ENCODE measurements at places on chromosomes 3 and 15.

DNA sequence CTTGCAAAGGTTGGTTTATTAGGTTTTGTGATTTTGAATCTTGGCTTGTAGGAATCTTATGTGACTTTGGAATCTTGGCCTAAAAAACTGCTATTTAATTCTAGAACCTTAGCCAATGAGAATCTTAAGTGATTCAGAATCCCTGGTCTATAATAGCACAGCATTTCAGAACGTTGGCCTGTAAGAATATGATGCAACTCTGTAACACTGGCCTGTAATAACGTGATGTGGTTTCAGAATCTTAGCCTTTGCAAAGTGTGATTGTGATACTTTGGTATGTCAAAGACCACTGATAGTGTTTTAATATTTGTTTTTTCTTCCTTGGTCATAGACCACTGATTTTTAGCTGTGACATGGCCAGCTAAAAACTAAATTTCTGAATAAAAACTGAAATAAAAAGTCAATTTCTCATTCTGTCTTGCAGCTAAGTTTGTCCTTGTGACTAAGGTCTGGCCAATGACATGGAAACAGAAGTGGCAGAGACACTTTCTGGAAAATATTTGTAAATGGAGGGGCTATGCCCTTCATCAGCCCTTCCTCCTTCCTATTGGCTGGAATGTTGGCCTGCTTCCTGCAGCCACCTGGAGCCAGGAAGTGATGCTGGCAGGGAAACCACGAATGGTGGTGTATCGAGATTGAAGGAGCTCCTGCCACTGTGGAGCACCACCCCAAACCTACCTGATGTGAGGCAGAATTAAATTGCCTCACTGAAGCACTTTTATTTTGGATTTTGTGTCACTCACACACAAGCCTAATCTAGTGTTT lies 42.3 kb upstream of the CORO2B start:
- no peak for DNase-seq

DNA sequence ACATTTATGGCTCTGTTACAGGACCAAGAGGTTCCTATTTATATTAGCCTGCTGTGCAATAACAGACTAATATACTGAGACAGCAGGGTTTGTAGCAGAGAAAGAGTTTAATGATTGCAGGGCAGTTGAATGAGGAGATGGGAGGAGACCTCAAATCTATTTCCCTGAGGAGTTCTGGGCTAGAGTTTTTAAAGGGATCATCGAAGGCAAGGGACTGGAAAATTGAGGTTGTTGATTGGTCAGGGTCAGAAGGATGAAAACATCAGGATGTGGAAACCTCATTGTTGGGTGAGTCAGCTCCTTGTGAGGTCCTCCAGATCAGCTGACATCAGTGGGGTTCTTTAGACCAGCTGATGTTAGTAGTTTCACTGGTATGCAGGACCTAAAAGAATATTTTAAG lies 60.6 kb upstream of the GOLGA8B start:
- DNase-seq = no peak

GRCh38 chr3:127822682-127823425 lies 539 bp upstream of the MGLL start:
- peak; percentile 32 for DNase-seq

- no peak for DNase-seq
Measured at GRCh38 chr3:111385971-111386495, 156.0 kb upstream of the CD96 start.

GRCh38 chr3:3744826-3745225 lies 54.4 kb upstream of the LRRN1 start:
- no peak for DNase-seq

DNA sequence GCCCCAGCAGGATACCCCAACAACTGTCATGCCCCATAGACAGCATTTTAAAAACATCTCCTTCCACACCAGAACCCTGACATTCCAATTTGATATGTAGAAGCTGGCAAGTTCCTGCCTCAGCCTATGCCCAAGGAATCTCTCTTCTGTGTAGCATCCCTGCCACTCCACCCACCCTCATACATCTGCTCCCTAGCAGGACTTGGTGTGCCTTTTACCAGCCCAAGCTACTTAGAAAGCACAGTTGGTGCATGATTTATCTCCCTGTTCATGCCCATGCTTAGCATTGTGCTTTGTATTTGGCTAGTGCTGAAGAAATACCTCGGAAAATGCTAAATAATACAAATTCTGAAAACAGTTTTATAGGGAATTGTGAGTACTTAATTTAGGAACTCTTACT lies 236.9 kb upstream of the HES1 start:
- no peak for DNase-seq

- DNase-seq = no peak
Measured at GRCh38 chr3:183875411-183875810, 9.3 kb downstream of the PARL start.

DNA sequence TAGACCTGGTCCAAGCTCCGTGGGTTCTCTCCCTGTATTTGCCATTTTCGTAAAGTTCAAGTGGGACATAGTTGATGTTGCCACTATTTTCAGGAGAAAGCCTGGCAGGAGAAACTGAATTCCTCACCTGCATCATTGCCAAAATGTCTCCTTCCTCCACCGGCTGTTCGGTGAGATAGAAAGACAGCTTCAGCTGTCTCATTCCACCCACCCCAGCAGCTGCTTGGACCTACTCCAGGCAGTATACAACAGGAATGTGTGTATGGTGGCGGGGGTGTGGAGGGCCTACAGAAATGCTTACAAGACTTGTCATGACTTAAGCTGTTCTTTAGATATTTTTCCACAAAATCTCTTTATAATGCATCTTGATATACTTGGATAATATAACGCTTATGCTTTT lies 132.7 kb upstream of the RAP2B start:
- no peak for DNase-seq

GRCh38 chr3:179613807-179614206 lies 9.2 kb downstream of the NDUFB5 start:
- DNase-seq = no peak

DNA sequence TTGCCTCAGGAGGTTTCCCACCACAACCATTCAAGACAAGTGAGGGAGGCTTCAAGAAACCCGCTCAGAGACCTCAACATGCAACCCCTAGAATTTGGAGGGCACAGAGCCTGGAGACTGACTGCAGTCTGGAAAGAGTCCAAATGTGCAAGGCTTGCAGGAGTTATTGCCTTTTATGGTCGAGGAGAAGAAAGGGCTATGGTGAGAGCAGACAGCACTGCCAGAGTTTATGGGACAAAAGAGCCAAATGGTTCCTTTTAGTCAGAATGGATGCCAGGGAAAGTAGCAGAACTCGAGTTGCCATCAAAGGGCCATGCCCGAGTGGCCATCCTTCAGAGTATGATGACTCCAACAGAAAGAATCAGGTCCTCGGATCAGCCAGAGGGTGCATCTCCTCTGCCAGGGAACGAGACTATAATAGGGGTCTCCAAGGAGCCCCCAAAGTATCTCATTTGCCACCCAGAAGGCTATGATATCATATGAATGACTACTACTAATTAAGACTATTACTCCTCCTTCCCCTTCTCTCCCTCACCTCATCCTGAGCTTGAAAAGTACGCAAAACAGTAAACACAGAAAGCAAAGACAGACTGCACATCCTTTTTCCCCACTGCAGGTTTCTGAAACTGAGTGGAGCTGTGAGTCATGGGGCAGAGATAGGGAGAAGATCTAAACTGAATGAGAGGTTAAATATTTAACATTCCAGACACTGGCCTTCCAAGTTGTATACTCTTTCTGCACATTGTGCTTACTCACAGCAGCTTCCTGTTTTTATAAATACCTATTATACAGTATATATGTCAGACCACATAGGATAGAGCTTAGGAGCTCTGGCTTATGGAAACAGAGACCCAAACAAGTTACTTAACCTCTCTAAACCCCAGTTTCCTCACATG lies 33.9 kb upstream of the TMCO5A start:
- DNase-seq = no peak

DNA sequence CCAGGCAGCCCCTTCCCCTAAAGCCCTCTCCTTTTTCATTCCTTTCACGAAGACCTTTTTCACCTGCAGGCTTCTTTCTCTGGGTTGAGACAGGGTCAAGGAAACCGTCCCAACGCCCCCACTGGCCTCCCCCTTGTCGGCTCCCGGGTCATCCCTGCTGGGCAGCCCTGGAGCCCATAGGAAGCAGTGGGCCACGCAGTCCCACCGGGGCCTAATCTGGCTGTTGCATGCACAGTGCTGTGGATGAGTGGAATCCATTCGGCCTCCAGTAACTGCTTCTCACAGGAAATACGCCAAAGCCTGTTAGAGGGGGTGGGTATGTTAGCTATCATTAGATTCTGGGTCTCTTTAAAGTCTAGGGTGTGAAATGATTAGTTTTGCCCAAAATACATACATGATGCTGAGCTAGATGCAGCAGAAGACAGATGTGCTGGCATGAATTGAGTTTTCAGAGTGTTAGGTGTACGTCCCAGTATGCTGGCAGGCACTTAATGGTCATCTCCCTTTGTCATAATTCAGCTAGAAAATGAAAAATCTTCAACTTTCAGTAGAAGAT lies 16.6 kb downstream of the LYSMD4 start:
- no peak for DNase-seq

- no peak for DNase-seq
Measured at GRCh38 chr3:133475245-133476010, 75.6 kb downstream of the BFSP2 start.

DNA sequence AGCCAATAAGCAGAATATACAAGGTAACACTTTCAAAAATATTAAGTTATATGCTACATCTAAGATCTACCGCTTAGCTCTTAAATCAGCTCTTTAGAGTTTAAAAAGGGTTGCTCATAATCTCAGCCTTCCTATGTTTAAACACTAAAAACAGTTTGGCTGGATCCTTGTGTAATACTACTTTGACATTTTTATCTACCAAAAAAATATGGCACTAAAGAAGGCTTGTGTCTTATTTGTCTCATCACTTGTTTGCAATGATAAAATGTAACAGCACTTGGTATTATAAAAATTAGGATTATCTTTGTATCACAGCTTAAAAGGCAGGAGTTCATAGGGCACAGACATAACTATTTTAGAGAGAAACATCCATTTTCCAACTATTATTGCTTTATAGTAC lies 9.8 kb downstream of the ANKRD28 start:
- DNase-seq = no peak

DNA sequence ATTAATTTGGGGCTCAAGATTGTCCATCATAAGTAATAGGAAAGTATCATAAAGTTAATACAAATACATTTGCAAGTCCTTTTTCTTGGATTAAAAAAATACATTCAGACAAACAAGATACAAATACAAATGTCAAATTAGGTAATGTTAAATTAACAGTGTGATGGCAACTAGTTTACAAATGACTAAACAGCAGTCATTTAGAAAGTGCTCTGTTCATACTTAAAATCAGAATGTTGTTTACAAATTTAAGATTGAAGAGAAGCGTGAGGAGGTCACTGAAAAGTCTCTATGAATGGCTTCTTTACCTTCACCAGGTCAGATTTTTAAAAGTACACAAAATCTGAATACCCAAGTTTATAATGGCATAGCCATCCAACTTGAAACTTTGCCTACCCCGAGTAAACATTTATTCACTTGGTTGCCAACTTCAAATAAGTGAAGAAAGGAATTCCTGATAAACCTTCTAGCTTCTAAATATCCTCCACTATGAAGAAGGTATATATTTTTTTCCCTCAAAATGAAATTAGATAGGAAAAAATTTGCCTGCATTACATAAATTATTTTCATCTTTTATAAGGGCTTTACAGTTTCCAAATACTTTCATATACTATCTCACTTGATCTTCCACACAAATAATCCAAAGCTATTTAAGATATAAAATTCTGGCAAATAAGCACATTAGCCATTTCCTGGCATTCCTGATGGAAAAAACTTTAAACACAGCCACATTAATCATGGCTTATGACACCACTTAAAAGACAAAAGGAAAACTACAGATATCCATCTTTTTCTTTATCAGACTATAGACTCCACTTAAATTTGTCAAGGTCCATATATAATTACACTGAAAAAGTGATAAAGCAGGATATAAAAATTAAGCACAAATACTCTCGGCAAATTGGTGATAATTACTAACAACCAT lies 11.5 kb upstream of the NEK10 start:
- no peak for DNase-seq

DNA sequence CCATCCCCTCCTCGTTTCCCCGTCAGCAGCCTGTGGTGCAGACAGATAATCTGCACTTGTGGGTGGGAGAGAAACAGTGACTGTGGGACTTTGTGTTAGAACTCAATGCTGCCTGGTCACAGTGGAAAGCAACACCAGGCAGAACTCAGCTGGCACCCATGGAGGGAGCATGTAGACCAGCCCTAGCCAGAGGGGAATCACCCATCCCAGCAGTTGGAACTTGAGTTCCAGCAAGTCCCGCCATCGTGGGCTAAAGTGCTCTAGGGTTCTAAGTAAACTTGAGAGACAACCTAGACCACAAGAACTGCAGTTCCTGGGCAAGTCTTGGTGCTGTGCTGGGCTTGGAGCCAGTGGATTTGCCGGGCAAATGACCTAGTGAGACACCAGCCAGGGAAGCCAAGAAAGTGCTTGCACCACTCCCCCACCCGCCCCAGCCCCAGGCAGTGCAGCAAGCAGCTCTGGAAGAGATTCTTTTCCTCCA lies 24.4 kb downstream of the ISG20 start:
- no peak for DNase-seq

GRCh38 chr3:196142202-196142956 lies 60.5 kb upstream of the TFRC start:
- DNase-seq = no peak

GRCh38 chr3:79521221-79521848 lies 246.5 kb downstream of the ROBO1 start:
- no peak for DNase-seq

GRCh38 chr15:26048669-26049068 lies 185.5 kb upstream of the ATP10A start:
- no peak for DNase-seq

DNA sequence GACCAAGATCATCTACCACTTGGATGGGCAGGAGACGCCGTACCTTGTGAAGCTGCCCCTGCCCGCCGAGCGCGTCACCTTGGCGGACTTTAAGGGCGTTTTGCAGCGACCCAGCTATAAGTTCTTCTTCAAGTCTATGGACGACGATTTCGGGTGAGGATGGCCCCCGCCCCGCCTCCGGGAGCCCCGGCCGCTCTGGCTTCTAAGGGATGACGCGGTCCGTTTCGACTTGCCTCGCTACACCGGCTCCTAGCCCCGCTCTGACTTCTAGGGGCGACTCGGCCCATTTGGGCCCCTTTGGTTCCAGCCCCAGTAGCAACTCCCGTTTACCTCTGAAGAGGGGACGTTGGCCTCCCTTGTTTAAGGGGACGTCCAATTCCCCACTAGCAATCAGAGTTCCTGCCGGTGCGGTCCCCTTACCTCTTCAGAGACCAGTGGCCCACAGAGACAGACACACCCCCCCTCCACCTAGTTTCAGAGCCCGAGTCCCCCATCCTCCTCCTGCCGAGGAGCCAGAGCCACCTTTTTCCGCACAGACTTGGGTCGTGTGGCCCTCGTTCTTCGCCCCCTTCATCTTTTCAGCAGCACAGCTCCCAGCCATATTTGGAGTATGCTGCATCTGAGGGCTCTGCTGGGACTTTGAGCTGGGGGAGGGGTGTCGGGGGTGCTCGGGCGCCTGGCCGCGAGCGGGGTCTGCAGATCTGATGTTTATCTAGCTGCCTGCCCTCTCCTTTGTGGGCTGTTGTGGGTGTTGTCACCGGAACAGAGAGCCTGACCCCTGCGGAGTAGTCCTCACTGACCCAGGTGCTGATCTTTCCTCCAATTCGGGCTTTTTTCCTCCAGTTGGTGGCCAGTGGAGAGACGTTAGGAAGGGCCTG lies 706 bp downstream of the DVL3 start:
- DNase-seq = no peak

All from hypothalamus (tissue), 51 donors.